ENCODE measurements at places on chromosomes 3 and 15.
A peak's percentile ranks its signal among the peaks of the same experiment; 100 is the strongest.

DNA sequence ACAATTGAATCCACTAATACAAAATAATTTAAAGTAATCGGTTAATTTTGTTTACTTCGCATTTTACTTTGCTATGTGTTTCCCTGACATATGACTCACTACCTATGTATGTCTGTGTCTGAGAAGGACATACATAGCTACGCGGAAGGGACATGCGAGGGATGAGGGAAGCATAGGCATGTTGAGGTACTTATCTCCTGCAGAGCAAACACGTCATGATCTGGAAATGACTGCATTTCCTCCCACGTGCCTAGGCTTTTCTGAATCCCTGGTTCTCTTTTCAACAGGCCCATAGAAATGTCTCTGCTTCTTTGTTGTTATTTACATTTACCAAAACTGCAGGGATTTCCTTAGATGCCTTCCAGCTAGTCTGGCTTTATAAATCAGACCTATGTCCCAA lies 27.5 kb downstream of the ALCAM start:
- DNase-seq: no peak

GRCh38 chr3:175885231-175885766 lies 1026.2 kb downstream of the NAALADL2 start:
- peak; percentile 75 for DNase-seq

DNA sequence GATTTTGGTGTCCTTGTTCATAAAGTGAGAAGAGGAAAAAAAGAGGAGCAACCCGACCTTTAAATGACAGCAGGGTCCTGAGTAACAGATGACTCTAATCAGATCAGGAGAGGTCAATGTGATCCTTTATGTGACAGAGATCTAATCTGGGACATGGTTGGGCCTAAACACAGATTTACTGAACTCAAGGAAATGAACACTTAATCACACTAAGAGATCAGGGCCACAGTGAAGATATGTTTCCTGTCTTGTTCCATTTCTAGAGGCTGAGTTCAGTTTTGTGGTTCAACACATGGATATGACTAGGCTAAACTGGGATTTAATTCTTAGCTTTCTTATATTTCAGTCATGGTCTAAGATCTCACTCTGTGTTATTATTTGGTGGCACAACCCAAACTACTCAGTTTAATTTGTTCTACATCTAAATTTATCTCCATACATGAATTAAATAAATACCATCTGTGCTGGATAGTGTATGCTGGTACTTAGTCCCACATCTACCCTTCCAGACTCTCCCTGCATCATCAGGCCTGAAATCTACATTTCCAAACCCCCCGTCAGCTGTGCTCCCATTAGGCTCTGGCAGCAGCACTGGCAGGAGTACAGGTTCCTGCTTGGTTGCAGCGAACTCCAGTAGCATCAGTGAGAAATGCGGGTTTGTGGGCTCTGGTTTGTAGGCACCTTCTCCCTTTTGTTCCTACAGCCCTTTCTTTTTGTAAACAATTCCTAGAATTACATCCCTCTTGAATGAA lies 22.6 kb downstream of the SFMBT1 start:
- DNase-seq: no peak

DNA sequence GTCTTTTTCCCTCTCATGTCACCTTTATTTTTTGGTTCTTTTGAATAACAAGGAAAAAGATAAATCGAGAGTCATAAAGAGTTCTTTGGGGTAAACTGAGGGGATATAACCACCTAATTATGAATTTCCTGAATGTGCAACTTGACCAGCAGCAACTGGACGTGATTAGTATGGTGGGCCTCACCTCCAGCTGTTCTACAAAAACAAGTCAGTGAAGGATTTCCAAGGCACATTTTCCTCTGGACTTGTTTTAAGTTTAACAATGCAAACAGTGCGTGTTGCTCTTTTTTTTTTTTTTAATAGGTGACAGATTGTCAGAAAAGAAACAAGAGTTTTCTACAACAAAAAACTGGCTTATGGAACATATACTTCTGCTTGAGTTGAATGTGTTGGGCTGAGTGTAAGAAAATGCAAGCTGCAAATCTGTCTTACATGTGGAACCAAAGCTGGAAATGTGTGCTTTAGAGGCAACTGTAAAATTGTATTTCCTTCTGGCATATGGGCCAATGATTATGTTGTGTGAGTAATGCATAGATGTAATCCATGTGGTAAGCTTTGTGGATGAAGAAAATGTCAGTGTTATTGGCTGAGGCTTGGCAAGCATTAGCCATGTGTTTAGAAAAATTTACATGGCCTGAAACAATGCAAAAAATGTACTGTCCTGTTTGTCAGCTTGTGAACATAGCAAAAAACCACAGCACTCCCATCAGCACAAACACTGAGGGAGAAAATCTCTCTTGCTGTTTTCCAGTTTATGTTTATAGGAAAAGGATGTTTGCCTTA lies 44.5 kb upstream of the FNDC3B start:
- no peak for DNase-seq

- no peak for DNase-seq
Observed at GRCh38 chr15:101641894-101642293, 10.3 kb downstream of the TM2D3 start.

DNA sequence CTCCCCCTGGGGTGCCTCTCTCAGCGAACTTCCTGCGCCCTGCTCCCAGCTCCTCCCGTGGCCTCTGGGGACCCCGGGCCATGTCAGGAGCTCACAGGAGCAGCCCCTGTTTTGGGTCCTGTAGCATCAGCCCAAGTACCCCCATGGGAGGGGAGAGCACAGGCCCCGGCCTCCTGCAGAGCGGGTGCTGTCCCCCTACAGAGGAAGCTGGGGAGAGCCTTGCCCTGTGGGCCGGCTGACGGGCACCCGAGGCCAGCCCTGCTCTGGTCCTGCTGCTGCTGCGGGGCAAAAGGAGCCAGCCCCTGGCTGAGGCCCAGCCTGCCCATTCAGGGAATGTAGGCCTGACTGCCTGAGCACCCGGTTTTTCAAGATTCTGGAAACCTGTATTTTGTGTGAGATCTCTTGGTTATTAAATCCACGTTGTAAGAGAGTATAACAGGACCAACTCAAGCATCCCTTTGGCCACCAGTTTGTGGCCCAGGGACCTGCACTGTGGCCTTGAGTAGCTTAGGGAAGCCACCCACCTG lies 12.4 kb downstream of the PLXNA1 start:
- DNase-seq: no peak

DNA sequence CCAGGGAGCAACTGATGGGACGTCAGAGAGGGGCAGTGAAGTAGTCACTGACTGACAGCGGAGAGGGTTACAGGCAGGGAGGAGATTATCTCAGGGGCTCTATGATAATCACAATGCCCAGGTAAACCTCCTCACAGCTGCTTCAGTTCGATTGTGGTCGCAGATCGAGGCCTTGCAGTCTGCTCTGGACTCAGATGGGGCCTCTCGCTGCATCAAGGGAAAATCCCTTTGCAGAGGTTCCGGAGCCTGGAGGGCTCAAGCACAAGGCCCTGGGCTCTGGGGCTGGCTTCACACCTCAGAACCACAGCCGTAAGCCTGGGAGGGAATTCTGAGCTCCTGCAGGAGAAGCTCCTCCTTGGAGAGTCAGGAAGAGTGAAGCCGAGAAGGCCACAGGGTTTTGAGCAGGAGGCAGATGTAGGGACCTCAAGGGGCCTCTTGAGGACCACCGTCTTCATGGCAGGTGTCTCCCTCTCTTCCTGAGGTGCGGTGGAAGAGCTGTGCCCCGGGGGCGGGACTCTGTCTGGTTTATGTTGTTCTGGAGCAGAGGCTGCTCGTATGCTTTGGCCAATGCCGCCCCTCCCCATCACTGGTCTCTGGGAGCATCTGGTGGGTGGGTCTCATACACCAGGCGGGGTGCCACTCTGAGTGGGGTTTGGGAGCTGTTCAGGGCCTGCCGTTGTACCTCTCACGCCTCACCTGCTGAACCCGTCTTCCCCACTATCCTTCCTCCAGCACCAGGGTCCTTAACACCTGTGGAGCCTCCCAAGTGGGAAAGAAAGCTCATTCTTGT lies 19.5 kb upstream of the SNRPA1 start:
- no peak for DNase-seq

GRCh38 chr3:132317229-132317948 lies at the start of gene ACP3:
Gene ACP3 (plus strand): TSS chr3:132317407. CDS start chr3:132317457, 50 bp downstream.
- no peak for DNase-seq

- no peak for DNase-seq
Observed at GRCh38 chr3:184227481-184227935, 1.9 kb upstream of the VWA5B2 start.

DNA sequence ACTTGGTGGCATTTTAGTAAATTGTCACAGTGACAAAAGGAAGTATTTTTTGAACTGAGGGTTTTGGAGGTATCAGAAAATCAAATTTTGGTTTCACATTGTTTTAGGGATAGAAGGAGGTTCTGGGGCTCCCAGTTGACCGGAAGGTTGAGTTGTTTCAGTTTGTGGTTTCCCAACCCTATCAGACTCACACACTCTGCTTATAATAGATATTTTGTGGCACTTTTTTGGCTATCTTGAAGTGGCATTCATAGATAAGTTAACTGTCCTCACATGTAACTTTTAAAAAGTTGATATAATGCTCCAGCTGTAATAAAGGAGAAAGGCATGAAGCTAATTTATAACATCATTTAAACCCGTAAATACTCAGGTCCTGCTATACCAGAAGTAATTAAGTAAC lies 12.8 kb downstream of the ARMC8 start:
- DNase-seq: no peak
